ENCODE measurements at places on chromosomes 2 and 18.

DNA sequence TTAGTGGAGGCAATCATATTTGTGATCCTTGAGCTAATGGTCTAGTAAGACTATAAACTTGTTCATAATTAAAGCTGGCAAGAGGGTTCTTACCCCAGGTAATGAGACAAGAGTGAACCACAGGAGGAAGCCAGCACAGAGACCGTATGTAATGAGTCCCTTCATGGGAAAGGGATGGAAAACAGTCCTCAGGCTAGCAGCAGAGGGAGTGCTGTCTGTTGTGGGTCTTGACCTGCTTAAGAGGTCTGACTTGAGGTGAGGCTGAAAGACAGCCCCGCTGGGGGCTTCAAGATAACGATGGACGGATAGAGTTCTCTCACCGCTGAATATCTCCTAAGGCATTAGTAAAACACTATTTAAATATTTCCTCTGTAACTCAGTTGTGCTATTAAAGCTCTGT is 16.2 kb upstream of the POLE4 start:
- DNase-seq: no peak

DNA sequence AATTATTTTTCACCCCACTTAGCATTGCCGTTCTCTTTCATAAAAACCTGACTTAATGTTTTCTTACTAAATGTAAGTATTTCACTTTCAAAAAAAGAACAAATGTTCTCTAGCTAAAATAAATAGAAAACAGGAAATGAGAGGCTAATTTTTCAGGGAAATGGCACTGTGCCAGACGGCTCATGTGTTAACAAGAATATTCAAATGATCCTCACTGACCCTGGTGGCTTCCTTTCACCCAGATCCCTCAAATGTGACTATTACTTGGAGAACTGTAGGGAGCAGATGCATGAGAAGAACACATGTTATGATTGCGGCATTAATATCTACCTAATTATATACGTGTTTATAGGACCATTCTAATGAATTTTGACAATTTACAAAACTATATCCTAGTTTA is 827.7 kb downstream of the SOCS6 start:
- no peak for DNase-seq

DNA sequence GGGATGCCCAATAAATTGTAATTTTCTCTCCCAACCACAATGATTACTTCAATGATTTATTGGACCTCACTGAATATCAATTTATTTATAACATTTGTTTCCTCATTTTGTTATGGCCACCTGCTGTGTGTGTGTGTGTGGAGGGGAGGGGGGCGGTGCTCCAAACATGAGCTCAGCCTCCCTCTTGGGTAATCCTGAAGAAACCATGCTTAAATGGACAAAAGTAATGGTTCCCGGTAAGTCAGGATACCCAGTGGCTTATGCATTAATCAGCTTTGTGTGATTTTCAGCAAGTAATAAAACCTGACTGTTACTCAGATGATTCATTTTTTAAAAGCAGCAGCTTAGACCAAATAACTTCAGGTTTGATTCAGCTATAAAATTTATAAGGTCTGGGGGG is 495.1 kb upstream of the MEX3C start:
- no peak for DNase-seq

GRCh38 chr2:79861059-79861374 is 348.2 kb downstream of the CTNNA2 start:
- no peak for DNase-seq

GRCh38 chr18:32389191-32389590 is 81.5 kb downstream of the GAREM1 start:
- DNase-seq: no peak

- no peak for DNase-seq
Observed at GRCh38 chr2:156476850-156477206, 40.6 kb downstream of the GPD2 start.

- no peak for DNase-seq
Observed at GRCh38 chr2:236155406-236155805, 12.8 kb downstream of the GBX2 start.

DNA sequence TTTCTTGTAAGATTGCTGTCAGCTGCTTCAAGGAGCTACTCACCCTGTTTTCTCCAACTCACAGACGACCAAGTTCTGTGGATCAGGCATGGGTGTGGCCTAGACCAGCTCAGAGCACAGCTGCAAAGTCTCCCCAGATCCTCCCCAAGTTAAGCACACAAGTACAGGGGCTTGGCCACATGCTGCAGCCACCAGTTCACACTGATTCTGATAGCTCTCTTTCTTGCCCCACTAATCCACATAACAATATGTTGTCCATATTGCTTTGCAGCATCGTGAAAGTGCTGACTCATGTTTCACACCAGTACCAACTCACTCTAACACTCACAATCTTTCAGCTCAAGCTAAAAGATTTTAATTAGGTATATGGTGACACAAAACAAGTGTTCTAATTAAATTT is 437.0 kb downstream of the PARD3B start:
- no peak for DNase-seq

DNA sequence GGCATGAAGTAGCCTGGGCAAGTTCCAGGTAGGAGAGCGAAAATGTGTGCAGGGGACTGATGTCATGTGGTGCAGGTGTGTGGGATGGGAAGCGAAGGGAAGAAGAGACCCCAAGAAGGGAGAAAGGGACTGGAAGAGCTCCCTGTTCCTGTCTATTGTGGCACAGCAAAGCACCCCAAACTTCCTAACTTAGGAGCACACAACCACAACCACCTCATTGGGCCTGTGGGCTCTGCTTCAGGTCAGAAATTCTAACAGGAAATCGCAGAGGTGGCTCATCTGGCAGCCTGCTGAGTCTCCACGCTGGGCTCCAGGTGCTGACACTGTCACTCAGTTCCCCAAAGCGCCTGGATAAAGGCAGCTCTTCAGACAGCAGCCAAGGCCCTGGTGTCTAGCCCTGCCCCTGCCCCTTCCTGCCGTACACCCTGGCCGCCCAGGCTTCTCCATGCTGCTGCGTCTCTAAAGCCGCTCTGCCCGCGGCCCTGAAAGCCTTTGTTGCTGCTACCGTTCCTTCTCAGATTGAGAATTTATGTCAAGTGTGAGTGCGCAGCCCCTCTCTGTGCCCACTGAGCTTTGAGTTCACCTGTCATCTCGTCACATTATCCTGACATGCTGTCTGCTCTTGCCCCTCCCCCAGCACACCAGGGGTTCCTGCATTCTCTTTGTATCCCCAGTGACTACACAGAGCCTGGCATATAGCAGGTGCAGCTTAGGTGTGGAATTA is 140.2 kb upstream of the BCL2L11 start:
- DNase-seq: no peak

DNA sequence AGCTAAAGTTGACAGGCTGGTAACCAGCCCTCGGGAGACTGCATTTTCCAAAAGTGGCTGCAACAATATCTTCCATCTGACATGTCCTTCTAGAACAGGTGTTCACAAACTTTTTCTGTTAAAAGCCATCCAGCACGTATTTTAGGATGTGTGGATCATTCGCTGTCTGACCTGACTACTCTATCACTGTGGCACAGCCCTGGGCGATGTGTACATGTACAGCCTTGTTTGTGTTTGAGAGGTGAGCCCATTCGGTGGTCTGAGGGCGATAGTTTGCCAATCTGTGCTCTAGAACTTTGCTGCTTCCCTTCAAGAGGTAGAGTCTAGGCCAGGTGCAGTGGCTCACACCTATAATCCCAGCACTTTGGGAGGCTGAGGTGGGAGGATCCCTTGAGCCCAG is 166.2 kb downstream of the TGIF1 start:
- no peak for DNase-seq

DNA sequence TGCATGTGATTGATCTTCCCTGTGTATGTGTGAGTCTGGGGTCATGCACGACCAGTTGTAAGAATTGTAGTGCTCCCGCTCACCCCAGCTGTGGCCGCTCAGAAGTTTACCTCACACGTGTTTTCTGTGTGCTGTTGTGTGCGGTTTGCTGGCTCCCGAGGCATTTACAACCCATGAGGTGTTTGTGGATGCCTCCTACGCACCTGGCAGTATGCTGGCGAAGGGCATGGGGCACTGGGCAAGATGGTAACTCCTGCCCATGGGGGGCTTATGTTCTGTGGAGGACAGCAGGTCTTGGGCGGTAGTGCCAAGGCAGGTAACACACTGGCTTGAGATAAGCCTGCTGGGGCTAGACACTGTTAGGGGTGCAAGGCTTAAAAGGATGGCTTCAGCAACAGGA is 102.6 kb upstream of the HS6ST1 start:
- DNase-seq: no peak

DNA sequence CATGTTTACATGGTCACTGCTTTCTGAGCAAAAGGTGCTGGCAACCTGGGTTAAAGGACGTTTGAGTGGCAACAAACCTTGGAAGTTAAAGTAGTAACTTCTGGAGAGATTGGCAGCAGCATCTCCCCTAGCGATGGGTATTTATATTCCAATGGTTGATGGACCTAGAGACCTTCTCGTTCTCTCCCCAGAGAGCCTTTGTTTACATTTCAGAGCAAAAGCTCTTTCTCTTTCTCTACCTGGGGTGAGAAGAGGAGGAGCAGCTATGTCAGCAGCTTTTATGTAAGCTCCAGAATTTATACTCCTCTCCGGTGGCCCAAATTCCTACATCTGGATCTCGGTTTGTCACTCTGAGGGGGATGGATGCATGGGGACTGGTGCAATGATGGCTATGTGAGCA is 213.7 kb upstream of the ARL4C start:
- no peak for DNase-seq

- no peak for DNase-seq
Observed at GRCh38 chr18:48320639-48320945, 88.6 kb downstream of the ZBTB7C start.

DNA sequence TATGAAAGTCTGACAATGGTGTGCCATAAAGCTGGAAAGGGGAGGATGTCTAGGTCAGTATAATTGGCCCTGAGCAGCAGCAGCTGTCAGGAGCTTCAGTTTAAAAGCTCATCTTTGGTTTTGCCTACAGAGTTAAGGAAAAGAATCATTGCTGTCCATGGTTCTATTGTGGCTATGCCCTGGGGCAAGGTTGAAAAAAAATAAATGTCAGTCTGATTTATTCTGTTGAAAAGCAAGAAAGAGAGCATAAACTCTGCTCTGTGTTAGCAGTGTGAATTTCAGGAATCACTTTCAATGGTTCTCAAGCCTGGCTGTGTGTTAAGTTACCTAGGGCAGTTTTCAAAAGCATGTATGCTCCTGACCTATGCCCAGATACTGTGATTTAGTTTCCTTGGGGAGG is 446.7 kb downstream of the SETBP1 start:
- no peak for DNase-seq

DNA sequence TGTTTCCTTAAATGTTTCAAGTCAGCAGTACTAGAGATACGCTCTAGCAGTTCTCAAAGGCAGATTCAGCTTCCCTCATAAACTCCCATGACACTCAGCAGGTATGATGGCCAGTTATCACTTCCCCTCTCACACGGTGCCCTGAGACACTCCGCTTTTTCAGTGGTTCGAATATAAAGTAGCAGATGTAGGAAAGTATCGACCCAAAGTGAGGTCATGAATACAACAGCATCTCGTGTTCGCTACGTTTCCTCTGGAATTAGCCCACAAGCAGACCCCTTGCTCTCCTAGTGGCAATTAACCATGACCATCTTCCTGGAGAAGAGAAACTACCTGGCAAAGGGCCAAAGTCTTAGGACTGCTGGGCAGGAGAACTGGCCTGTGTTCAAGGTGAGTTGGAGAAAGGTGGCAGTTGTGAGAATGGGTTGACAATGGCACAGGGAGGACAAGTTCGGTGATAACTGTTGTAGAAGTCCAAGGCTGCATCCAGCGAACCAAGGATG is 9.3 kb upstream of the AGBL5 start:
- no peak for DNase-seq

DNA sequence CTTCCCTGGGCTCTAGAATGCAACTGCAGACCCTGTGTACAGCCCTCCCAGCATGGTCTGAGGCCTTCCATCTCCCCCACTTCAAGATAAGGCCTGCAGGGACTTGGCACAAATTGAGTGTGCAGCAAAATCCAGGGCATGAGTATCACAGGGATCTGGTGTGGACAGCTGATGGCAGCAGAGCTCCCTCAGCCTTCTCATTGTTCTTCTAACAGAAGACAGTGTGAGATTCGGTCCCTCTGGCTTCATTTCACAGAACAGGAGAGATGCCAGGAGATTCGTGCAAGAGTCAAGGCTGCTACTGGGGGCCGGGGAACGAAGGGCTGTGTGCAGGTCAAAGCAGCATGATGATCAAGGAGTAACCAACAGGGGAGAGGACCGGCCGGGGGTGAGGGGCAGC is 85.8 kb downstream of the UXS1 start:
- DNase-seq: no peak

DNA sequence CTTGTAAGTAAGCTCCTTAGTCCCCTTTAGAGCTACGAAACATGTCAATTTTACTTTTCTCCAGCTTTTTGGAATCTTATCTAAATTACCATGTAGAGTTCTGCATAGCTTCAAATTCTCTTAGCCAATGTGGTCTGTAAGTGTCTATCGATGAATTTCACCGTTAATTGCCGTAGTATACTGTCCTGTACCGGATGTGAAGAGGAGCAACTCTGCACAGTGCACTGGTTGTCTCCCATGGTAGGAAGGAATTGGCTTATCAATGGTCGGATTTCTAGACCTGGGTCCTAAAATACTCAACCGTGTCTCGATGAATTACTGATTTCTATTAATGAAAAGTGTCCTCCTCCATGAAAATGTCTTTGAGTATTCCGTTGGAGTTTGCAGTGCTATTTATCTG is 1.9 kb downstream of the NOP58 start:
- DNase-seq: peak; percentile 7

DNA sequence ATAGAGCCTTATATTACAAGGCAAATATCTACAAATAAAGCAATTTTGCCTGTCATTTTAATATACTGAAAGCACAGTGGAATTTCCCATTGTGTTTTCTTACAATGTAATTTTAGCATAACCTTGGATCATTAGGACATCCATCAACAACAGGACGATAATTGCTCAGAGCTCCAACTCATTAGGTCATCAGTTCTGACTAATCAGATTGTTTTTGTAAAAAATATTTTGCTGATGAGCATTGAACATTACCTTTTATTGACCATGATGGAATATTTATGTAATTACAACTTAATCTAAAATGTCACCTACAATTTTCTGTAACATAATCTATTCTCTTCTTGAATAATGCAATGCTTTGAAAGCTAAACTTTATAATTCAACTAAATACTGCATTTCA is 215.3 kb upstream of the DSEL start:
- DNase-seq: no peak

GRCh38 chr2:189580658-189581353 is at the start of gene SLC40A1:
TSS of gene SLC40A1 (minus strand) at chr2:189580786. CDS start at chr2:189580460, 326 bp downstream.
- DNase-seq: peak; percentile 56

- no peak for DNase-seq
Observed at GRCh38 chr2:187424146-187424545, 23.9 kb downstream of the CALCRL start.

DNA sequence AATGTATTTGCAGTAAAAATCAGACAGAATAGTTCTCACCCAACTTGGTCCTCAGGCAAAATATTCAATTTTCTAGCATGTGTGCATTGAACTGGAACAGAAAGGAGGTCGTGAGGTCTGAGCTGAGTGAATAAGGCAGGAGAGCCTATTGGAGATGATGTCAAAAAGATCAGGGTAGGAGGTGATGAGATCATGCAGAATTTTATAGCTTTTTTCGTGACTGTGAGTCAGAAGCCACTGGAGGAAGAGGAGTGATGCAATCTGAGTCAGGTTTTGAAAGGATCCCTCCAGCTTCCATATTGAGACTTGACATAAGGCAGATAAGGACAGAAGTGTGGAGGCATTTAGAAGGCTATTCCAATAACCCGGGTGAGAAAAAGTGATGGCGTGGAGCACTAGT is 299.5 kb upstream of the SOX11 start:
- no peak for DNase-seq

- no peak for DNase-seq
Observed at GRCh38 chr2:237572742-237573101, 6.3 kb downstream of the PRLH start.

- DNase-seq: no peak
Observed at GRCh38 chr2:96354492-96354891, 18.9 kb downstream of the NCAPH start.

- no peak for DNase-seq
Observed at GRCh38 chr2:10028988-10029874, 14.1 kb upstream of the KLF11 start.
